ENCODE measurements at places on chromosomes 4 and X. TPM values are rescaled to one million over a fixed set of nuclear protein-coding genes. Genes with fewer than 3 reads are reported as not detected.

Gene DAPP1
- total RNA-seq: 0.41 TPM

DNA sequence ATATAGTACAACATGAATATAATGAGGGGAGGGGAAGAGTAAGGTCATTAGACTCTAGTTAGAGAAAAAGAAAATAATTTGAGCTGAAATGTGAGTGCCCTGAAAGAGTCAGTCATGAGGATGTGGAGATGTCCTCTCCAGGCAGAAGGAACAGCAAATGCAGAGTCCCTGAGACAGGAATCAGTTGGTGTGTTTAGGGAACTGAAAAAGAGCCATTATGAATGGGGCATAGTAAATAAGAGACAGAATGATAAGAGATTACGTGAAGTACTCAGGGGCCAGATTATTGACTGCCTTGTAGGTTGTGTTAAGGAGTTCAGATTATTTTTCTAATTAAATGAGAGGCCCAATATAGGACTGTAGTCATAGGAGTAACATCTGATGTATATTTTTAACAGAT lies 147.0 kb downstream of the PDLIM5 start:
- no peak for DNase-seq

DNA sequence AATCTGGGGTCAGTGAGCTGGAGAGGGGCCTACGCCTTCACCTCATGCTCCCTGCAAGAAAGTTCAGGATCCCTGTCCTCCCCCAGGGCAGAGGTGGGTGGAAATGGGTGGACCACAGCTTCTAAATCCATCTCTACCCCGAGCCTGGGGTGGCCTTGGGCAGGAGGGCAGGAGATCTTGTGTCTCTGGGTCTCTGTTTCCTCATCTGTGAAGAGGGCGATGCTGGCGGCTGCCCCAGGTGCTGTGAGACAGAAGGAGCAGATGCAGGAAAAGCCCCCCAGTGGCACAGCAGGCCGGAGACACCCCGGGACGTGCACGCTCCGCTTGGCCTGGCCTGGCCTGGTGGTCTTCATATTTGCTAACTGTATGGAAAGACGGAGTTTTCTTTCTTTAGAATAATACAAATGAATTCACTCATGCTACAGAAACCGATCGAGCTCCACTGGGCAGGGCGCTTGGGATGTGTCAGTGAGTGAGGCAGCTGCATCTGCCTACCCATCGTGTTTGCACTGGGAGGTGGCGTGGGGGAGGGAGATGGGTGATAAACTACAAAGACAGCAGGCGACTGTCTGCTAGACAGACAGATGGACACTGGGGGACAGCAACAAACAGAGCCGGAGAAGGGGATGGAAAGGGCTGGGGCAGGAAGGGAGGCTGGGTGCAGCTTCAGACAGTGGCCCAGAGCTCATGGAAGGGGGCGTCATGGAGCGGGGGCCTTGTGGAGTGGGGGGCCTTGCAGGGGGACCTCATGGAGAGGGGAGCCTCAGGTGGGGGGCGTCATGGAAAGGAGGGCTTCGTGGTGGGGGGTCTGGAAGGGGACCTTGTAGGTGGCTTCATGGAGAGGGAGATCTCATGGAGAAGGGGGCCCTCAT lies 136.2 kb downstream of the CPZ start:
- no peak for DNase-seq

Gene TSPAN7
- 60.7 TPM for total RNA-seq

Gene CT47B1
- total RNA-seq: not detected

Gene VMA21
- total RNA-seq: 183 TPM

Gene GABRG1
- total RNA-seq: 30.2 TPM

DNA sequence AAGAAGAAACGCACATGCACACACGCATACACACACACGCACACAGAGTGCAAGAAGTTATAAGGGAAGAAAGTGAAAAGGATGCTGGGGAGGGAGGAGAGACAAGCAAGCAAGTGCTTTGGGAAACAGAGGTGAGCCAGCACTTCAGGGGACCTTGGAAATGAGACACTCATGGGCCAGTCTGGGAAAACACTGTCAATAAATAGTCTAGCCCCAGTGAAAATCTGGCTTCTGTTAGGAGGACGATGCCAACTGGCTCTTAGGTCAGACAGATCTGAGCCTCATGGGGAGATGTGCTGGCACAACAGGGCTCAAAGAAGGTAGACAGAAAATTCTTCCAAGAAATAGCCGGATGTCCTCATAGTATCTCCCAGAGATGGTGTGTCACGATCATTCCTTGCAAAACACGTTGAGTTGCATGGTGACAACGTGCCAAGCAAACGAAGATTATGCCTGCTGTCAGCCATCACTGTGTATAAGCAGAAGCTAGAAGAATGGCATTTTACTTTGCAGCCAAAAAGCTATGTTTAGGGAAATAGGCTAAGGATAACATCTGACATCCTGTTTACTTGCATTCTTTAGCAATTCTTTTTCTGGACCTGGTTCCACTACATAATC lies 557 bp upstream of the ARHGEF6 start:
- no peak for DNase-seq

Gene PNPLA4
- 5.7 TPM for total RNA-seq

GRCh38 chr4:67320645-67321044 lies 224.7 kb downstream of the CENPC start:
- no peak for DNase-seq

DNA sequence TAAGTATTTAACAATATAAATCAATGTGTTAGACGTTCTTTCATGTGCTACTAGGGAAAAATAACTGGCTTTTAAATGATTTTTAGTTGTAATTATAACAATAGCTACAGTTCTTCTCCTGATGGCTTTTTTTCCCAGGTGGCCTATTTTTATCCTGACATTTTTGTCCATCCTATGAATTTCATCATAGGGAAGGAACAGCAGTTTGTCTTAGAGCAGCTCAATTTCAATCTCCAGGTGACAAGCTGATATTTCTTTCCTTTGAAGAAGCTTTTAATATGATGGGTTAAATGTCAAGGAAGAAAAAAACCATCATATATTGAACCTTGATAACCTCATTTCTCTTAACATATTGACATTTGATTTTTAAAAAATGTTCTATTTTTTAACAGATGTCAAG lies 163.0 kb upstream of the AGA start:
- no peak for DNase-seq

Gene TRIM75
- not detected for total RNA-seq

GRCh38 chrX:146055733-146056132 lies 238.1 kb downstream of the SLITRK2 start:
- no peak for DNase-seq

GRCh38 chr4:83605744-83606172 lies 69.8 kb downstream of the GPAT3 start:
- no peak for DNase-seq
